H4 (cell line): ENCODE measurements at places on chromosomes 1 and 21. TPM values are rescaled to one million over a fixed set of nuclear protein-coding genes. Genes with fewer than 3 reads are reported as not detected.
A peak's percentile ranks its signal among the peaks of the same experiment; 100 is the strongest.

GRCh38 chr21:42737951-42738590 lies 84.7 kb downstream of the PDE9A start:
- no peak for DNase-seq

- DNase-seq: no peak
These were observed 2.8 kb downstream of the ANKRD34A start for GRCh38 chr1:145961425-145962156.

DNA sequence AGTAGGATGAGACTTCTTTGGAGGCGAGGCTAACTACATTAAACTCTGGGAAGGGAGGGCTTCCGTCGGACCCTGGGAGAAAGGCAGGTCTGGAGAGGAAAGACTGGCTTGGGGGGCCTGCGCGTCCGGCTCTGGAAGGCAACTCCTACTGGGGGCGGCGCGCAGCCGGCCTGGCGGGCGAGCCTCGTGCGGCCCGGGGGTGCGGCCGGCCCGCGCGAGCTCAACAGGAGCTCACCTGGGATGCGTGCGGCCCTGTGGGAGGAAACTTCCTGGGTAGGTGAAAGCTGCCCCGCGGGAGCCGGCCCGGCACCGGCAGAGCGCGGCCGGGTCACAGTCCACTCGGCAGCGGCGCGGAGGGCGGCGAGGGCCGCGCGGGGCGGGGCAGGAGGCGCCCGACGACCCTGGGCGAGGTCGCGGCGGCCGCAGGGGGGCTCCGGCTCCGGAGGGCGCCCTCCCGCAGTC lies 449 bp downstream of the EPS15 start:
- DNase-seq: peak; percentile 21

GRCh38 chr1:4526747-4527146 lies 127.7 kb upstream of the AJAP1 start:
- DNase-seq: no peak

- no peak for DNase-seq
These were observed 31.3 kb upstream of the FOXO6 start for GRCh38 chr1:41329662-41330587.

DNA sequence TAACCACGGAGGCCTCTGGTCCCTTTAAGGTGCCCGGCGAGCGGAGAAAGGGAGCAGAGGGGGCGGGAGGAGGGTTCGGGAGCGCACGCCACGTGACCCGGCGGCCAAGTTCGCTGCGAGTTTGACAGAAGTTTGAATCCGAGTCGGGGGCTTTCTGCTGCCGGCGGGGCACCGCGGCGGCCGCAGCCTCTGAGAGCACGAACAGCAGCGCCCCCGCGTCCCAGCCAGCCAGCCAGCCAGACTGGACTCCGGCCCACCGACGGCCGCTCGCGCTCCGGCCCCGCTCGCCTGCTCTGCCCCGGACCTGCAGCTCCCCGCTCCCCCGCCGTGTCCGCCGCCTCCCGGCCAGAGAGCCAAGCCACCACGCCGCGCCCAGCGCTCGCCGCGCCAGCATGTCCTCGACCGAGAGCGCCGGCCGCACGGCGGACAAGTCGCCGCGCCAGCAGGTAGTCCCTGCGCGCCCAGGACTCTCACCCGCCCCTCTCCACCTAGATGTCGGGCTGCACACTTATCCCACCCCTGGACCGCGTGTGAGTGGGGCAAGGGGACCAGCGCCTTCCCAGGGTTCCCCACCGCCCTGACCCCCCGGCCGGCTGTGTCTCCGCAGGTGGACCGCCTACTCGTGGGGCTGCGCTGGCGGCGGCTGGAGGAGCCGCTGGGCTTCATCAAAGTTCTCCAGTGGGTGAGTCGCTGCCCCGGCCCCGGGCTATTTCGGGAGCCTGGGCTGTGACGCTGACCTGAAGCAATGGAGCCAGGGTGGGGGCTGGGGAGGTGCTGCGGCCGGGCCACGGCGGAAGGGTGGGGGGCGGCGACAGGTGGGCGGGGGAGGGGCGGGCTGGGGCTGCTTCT lies at the start of gene SYPL2:
Gene SYPL2 (plus strand): TSS at position 95 of the 849 bp plus-strand sequence. CDS start 298 bp downstream, at position 393.
- DNase-seq: no peak

The GBP6 gene
- 0.10 TPM in 1 of 2 replicates, not detected in the other for total RNA-seq

The USP25 gene
- total RNA-seq: 19.0 and 19.1 TPM in 2 replicates

The TMPRSS3 gene
- total RNA-seq: 3.2 and 6.9 TPM in 2 replicates
